ENCODE measurements at places on chromosomes 1 and 21. TPM values are rescaled to one million over a fixed set of nuclear protein-coding genes. Genes with fewer than 3 reads are reported as not detected.

DNA sequence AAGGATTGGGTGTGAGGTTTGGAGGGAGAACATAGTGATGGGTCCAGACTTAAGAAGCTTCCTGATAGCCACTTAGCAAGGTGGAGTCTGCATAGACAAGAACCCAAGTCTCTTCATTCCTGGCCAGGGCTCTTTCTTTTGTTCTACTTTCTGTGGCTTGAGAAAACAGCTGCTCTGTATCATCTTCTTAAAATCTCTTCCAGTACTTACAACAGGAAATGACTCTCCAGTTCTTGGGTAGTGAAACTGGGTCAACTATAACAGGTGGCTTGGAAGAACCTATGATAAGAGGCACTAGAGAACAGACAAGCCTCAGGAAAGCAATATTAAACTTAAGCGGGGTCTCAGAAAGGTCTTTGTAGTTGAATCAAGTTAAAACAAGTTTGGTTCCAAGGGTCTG is 148.1 kb upstream of the USP24 start:
- DNase-seq = no peak

The TIE1 gene
- total RNA-seq = 3.5 TPM

DNA sequence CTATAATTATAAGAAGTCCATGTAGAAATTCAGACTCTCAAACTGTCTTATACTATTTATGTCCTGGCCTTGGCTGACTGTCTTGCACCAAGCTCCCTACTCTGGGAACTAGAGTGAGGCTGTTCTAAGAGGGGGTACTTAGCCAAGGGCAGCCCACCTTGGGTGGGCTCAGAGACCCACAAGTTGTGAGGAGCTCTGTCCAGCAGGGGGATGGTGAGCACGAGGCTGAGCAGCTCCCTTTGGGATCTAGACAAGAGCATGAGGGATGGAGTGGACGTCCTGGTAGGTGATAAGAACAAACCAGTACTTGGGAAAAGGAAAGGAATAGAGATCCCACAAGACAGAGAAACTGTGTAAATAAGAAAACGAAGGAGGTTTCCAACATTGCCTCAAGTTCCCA is 127.1 kb upstream of the SLC44A3 start:
- DNase-seq = no peak

- no peak for DNase-seq
Measured at GRCh38 chr1:79499541-79499940, 493.0 kb upstream of the ADGRL4 start.

GRCh38 chr1:225828706-225829345 is 18.9 kb downstream of the EPHX1 start:
- DNase-seq = no peak

The SH3D21 gene
- total RNA-seq = 16.5 TPM

DNA sequence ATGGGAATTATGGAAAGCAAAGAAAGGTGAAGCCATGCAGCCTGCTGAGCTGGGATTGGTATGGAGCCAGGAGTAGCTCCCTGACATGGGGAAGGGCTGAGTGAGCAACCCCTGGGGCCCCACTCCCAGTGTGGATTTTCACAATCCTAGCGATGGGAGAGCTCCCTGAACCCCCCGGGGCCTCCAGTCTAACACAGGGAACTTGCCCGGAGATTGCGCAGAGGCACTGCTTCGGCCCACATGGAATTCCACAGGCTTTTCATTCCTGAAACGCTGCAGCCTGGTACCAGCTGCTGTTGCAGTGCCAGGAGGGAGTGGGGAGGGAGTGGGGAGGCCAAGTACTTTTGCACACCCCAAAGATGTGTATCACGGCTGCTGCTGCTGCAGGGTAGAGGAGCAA is 110.4 kb upstream of the C21orf91 start:
- no peak for DNase-seq

- DNase-seq = no peak
Measured at GRCh38 chr21:45908536-45909237, 72.9 kb upstream of the COL6A1 start.

DNA sequence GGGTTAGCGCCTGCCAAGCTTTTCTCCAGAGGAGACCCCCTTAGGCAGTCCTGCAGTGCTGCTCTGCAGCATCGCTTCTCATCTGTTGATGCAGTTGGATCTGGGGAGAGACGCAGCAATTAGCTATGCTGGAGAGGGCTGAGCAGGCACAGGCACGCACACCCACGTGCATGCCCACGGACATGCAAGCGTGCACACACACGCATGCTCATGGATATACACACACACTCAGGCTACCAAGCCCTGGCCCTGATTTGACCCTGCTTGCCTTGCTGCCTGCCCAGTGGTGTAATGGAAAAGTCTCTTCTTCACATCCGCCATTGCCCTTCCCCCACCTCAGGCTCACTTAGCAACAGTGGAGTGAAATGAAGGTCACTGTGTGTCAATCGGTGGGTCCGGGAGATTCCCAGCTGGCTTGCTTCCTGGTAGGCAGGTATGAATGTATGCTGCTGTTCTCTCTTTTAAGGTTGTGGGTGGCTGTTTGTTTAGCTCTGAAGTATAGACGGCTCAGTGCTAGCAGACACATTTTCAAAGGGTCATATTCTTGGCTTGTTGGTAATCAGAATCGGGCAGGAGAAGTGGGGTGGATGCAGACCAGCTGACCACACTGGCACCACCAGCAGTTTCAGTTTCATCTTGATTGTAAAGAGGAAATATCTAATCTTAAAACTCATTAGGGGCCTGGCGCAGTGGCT is 9.5 kb downstream of the ATP1B1 start:
- DNase-seq = peak; percentile 80

GRCh38 chr1:167614851-167615250 is 15.2 kb upstream of the RCSD1 start:
- no peak for DNase-seq

DNA sequence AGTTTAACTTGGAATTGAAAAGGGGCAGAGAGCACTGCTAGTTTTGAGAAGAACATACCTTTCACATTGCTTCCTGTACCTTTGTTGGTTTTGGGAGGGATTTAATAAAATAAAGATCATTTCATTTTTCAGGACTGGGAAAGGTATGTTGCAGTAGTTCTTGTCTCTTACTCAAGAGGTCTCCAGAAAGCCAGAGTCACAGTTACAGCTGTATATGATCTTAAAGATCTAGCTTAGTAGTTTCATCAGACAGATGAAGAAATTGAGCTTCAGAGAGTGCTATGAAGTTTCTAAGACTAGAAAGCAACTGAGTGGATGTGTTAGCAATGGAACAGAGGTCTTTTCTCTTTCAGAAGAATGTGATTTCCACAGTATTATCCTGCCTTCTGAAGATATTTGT is 1.0 kb downstream of the OR10K2 start:
- DNase-seq = no peak

DNA sequence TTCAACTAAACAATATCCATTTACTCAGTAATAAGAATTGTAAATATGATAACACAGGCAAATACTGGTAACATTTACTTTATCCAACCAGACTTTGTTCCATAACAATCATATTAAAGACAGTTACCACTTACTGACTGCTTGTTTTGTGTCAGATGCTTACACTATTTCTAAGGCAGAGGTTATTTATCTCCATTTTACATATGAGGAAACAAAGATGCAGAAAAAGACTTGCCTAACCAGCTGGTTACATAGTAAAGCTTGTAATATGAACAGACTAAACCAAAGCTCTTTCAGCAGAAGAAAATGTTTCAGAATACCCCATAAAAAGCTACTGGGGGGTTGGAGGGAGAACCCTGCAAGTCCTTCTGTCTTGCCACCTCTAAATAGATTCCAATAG is 180.1 kb downstream of the EIF4G3 start:
- DNase-seq = no peak

DNA sequence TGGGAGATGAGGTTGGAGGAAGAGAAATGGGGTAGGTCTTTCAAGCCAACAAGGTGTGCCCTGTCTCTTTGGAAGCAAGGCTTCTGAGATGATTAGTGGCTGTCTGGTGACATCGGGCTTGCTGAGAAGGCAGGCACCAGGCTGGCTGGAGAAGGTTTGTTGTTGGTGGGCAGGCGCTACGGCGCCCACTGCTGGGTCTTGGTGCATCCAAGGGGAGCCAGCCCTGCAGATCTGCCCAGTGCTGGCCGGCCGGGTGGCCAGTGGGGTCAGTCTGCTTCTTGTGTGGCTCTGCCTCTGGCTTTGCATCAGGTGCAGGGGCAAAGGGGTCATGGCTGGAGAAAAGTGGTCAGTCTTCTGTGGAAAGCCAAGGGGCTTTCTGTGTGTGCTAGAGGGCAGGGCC is 126.2 kb downstream of the TLR5 start:
- DNase-seq = no peak

The IL20 gene
- not detected for total RNA-seq

The CFHR1 gene
- total RNA-seq = not detected

All from transverse colon (tissue), 4 donors.